ENCODE measurements at places on chromosomes 1 and 21.

DNA sequence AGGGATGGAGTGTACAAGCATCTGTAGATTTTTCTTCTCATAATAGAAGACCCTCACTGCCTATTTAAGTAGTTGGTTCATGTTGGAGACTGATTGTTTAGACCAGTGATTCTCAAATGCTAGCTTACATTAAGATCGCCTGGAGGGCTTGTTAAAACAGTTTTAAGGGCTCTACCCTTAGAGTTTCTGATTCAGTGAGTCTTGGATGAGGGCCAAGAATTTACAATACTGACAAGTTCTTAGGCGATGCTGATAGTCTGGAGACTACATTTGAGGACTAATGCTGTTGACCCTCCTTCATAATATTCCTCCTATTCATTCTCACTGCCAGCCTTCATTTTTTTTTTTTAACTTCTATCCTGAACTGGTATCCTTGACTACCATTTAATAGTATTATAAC lies 15.2 kb upstream of the AGO3 start:
- DNase-seq = no peak

DNA sequence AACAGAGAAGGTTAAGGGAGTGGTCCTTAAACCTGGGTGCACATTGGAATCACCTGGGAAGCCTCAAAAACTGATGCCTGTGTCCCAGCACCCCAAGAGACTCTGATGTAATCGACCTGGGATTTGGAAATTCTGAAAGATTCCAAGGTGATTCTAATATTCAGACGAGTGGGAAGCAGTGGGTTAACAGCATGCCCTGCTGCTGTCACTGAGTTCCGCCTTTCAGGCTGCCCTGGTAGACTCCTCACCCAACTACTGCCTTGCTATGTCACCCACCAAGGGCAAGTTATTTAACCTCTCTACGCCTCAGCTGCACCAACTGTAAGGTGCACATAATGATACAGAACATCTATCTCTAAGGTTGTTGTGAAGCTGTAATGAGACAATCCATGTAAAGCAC lies 59.2 kb downstream of the CD34 start:
- no peak for DNase-seq

DNA sequence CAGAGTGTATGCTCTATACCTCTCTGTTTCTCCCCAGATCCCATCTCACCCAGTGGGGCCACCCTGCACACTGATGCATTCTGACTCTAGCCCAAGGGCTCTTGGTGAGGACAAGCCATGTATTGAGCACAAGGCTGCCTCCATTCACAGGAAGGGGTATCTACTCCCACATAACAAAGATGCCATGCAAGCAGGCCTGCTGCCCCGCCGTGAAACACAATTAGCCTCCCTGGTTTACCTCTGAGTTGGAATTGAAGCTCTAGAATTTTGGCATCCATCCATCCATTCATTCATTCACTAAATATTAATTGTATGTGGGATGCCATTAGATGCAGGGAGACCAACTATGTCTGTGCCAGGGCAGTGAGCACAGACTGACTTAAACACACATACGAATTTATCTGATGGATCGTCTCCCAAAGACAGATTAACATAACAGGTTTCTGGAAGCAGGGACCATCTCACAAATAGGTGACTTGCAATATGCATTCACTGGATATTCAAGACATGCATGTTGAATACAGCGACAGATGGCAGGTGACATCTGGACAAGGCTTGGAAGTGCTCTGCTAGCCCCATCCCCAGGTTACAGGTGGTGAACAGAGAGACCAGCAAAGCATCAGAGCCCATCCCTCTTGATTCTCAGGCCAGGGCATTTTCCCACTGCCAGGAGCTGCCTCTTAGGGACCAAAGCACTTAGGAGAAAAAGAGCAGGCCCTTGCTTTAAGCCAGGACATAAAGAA lies 34.3 kb downstream of the TRABD2B start:
- DNase-seq = no peak

DNA sequence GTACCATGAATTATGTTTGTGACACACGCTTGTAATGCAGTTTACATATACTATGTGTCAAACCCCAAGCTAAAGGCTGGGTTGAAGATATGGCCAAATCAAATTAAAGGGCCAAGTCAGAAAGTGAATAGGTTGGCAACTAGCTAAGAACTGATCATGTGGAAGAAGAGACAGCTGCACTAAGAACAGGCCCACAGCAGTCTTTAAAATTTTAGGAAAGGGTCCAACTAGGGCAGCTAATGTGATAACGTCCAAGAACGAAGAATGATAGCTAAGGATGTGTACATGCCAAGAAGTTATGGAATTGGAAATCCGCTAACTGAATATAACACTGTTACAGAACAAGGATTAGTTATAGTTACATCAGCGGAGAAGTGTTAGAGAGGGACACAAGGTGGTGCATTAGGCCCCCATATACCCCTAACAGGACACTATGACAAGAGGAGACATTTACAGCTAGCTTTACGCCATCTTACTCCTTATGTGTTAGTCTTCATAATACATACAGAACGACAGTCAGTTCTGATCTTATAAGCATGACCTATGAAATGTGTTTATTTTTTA lies 6.5 kb upstream of the RNF2 start:
- DNase-seq = no peak

DNA sequence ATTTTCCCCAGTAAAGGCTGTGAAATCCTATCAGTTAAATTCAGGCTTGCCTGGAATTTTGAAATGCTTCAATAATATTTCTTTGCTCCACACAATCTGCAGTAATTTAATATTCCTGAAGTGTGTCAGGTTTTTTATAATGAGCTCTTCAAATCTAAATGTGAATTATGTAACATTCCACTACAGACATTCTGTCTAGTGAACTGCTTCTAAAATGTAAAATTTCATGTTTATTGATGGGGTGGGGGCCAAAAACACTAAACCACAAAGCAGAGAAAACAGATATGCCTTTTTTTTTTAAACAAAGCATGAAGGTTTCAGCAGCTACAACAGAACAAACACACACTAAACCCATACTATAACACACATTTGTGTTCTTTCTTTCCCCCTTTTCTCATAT lies 129.7 kb downstream of the DAB1 start:
- DNase-seq = no peak

- DNase-seq = no peak
Observed at GRCh38 chr1:226017070-226017469, 17.9 kb upstream of the SDE2 start.

DNA sequence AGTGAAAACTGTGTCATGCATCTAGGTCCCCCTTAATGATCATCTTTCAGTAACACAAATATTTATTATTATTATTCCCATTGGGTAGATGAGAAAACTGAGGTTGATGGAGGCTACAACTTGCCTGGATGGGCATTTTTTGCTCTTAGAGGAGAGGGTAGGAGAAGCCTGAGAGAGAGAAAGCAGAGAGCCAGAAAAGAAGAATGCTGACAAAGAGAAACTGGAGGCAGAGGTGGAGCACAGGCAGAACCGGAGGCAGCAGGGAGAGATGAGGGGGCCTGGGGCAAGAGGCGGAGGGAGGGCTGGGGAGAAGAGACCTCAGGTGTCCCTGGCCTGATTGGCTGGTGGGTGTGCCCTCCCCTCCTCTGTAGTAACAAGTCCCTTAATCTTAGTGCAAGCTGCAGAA lies 4.1 kb downstream of the BLACAT1 start:
- DNase-seq = no peak

GRCh38 chr1:28058971-28059878 lies 29.2 kb downstream of the EYA3 start:
- no peak for DNase-seq

- DNase-seq = no peak
Observed at GRCh38 chr1:12305377-12305776, 75.5 kb downstream of the VPS13D start.

- DNase-seq = no peak
Observed at GRCh38 chr1:46483589-46483988, 6.0 kb upstream of the DMBX1 start.

- DNase-seq = no peak
Observed at GRCh38 chr1:164999146-164999545, 357.4 kb downstream of the LMX1A start.

DNA sequence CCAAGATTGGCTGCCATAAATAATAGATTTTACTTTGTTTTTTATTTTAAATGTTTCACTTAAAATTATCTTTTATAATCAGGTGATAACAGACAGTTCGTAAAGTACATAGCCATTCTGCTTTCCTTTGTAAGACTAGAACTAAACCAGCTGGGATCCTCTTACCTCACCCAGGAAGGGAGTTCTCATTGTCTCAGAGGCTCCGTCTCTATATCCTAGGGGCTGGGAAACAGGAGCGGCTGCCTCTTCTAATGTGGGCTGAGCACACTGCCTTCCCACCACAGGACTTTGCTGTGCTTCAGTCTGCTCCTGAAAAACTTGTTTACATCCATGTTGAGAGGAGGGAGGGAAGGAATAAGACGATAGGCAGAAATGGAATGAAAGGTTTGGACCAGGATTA lies 45.6 kb upstream of the PGD start:
- DNase-seq = no peak

DNA sequence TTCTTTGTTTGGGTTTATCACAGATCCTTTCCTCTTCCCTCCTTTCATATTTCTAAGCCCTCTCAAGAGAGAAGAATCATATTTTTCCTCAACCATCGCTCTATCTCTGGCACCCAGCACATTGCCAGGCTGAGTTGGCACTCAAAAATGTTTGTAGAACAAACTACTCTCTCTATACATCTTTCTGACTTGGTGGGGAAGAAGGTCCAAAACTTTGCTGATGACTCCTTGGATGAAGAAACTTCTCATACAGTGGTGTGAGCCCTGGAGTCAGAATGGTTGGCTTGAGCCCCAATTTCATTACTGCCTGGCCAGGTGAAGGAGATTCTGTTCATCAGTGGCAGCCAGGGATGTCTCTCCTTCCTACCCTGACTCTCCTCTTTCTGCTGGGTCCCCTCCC lies 11.9 kb downstream of the ALX3 start:
- no peak for DNase-seq

- DNase-seq = no peak
Observed at GRCh38 chr1:197029749-197030148, 37.3 kb downstream of the F13B start.

GRCh38 chr1:227735539-227736285 lies 477 bp downstream of the SNAP47 start:
- DNase-seq = no peak

DNA sequence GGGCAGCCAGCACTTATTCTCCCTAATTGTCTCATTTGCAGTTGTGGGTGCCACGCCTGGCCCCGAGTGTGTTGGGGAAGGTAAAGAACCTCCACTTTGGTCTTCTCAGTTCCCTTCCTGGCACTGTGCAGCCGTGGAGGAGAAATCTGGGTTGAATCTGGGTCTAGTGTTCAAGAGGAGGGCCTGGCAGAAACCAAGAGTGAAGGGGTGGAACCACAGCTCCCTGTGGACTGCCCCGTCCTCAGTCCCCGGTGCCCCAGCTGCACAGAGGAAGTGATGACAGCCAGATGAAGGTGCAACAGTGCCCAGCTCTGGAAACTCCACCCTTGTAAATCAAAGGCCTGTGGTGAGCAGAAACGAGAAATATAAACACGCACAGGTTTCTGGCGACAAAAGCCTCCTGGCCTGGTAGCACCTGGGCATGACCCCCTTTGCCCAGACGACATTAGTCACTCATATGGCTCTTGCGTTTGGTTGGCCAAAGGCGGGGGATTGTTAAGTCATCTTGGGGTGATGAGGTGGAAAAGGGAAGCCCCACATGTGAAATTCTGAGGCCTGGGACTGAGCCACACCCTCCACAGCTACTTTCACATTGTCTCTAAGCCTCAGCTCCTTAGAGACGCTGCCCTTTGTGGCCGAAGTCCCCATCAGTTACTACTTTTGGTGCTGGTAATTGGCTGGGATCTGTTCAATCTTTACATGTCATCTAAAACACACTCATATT lies 4.2 kb upstream of the ECE1 start:
- peak; percentile 60 for DNase-seq

GRCh38 chr1:191839891-191840290 lies 318.4 kb upstream of the RGS18 start:
- DNase-seq = no peak

DNA sequence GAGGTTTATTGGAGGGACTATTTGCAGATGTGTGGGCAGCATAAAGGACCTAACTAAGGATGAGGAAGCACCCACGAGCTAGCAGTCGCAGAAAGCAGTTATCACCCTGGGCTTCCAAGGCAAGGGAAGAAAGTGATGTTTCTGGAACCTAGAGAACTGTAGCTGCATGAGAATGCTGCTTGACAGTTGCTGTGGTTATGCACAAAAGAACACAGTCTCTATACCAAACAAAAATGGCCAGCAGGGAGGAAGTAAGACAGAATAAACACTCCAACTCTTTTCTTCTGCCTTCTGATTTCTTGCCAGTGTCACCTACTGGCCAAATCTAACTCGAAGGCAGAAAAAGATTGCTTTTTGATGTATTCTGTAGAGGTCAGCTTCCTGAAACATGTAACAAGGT lies 190.2 kb downstream of the RASAL2 start:
- no peak for DNase-seq

DNA sequence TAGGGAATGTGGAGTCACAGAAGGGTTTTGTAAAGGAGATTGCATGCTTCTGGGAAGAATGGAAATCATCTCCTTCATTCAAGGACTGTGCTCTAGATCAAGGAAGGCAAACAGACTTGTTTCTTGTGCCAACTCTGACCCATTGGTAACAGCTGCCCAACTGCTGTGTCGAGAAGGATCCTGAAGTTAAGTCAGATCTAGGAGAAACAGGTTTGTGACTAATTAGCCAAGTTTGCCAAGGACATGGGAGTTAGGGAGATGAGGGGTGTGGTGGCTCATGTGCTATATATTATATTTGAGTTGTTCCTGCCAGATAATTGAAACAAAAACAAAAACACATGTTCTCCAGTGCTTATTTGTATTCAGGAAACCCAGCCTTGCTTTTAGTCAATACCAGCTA lies 251.2 kb upstream of the USP24 start:
- DNase-seq = no peak

GRCh38 chr1:185906186-185906585 lies 172.0 kb downstream of the HMCN1 start:
- no peak for DNase-seq

DNA sequence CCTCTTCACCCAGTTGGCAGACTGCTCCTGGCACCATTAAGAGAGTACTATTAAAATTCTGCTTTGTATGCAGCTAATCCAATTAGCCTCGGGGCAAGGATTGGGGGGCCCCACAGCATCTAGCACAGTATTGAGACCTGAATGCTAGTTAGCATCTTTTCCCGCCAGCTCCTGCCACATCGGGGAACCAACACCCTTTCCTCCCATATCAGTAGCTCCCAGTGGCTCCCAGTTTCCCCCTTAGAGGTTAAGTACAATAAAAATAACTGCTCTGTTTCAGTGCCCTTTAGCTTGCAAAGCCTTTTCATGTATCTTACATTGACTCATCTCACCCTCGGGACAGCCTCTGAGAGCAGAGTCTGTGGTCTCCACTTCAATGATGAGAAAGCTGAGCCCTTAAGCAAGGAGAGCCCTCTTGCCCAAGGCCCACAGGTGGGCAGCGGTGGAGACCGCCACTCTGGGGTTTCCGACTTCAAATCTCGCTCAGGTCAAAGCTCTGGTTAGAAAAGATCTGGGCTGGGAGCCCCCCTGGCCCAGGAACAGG lies 4.2 kb upstream of the PMVK start:
- DNase-seq = no peak

DNA sequence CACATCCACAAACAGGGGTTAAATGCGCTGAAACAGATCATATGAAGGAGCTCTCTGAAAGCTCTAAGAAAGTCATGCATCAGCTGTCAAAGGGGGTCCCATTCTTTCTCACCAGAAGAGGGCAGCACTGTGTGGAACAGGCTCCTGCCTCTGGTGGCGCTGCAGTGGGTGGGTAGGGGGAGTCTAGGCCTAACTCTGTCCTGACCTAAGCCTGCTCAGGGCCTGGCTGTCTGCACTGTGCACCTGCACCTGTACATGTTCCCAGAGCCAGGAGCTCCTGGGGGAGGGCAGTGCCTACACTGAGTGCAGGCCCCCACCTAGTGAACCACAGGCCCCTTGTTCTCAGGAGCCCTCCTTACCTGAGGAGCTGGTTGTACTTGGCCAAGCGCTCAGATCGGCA lies 16.0 kb downstream of the ENO1 start:
- no peak for DNase-seq
